ENCODE measurements at places on chromosomes 6 and 20.

GRCh38 chr6:8499540-8499939 is 64.2 kb upstream of the SLC35B3 start:
- no peak for DNase-seq

GRCh38 chr20:5482791-5483190 is 166.0 kb upstream of the PROKR2 start:
- DNase-seq = no peak

GRCh38 chr20:45842169-45842812 is 8.7 kb downstream of the SNX21 start:
- DNase-seq = no peak

DNA sequence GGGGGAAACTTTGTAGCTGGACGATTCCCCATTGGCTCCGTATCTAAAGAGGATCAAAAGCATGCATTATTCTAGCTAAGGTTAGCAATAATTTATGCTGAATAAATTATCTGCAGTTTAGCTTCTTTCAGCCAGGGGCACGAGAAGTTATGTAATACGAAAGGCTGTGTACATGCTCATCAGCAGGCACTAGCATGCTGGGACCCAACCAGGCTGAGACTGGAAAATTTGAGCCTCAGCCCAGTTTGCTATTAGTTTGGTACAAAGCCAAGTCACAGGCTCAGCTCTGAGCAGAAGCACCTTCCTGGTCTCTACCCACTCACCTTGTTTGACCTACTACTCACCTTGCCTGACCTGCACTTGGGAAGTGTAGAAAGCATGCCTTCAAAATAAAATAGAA is 328.1 kb upstream of the ARID1B start:
- no peak for DNase-seq

- DNase-seq = no peak
Measured at GRCh38 chr20:1856424-1856823, 38.8 kb upstream of the SIRPA start.

GRCh38 chr20:43583982-43584432 is 6.7 kb upstream of the IFT52 start:
- DNase-seq = no peak

GRCh38 chr6:62452586-62452985 is 166.6 kb upstream of the KHDRBS2 start:
- DNase-seq = no peak

DNA sequence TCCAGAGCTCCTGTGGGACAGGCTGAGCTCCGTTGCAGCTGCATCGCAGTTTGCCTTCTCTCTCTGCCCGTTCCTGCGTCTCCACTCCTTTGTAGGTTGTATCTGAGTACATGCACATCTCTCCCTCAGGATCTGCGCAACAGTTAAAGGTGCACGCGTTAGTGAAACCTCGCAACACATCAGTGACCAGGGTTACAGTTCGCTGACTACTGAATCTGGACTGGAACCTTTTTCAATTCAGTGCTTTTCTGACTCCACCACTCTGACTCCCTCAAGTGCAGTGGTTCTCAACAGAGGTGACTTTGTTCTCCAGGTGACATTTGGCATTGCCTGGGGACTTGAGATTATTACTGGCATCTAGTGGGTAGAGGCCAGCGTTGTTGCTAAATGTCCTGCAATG is 44.0 kb downstream of the UST start:
- DNase-seq = no peak

DNA sequence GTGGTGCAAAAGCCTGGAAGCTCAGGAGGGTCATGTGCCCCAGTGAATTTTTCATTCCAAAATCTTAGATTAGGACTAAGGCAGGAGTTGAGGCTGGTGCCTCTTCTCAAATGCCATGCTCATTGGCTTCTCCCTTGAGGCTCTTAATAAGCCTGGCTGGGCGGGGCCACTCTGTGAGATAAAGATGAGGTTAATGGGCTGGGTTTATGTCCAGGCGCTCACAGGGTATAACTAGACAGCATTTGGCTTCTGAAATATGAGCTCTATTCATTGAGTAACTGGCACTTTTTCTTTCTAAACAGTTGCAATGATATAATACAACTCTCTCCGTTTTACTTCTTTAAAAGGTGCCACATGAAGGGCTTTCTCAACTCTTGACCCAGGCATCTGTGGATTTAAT is 156.3 kb downstream of the SCML4 start:
- DNase-seq = no peak

DNA sequence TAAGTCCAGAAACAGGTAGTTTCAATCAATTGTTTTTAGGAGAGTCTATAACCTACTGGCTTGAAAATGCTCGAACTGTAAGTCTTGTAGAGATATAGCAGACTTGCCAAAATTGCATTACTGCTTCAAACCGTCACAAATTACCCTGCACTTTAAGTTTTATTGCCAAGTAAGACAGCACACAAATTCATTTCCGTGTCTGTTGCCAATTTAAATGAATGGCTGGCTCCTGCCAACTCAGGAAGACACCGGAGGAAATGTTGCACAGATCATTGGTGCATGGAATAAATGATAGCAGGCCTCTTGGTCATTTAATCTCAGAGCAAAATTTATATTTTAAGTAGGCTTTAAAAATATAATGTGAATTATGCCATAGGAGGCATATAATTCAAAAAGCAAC is 438.1 kb downstream of the HACE1 start:
- DNase-seq = no peak

GRCh38 chr6:34393191-34393965 is 909 bp upstream of the NUDT3 start:
- DNase-seq = no peak

All from activated naive CD8-positive, alpha-beta T cell treated with anti-CD3 and anti-CD28 coated beads, Interleukin-2, amount 50 U/mL, for 16 hours (primary cell).